ENCODE measurements at places on chromosomes 13 and 19. TPM values are rescaled to one million over a fixed set of nuclear protein-coding genes. Genes with fewer than 3 reads are reported as not detected.

DNA sequence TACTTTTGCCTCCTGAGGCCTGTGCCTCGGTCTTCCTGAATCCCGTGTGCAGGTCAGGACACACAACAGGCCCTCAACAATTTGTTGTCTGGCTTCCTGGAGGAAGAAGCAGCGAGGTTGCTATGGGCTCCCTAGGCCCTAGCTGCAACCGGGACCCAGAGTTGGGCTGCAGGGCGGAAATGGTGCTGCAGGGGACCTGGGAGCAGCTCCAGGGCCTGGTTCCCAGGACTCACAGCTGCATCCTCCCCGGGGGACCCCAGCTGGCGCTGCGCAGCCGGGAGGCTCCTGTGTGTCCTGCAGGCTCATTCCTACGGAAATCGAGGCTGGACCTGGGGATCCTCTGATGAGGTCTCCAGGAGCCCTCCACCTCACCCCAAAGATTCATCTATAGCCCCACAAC, 999 bp upstream of the TNFAIP8L1 start:
- DNase-seq: no peak

TSSK6 gene
- 6.6 TPM for total RNA-seq

GPR183 gene
- not detected for total RNA-seq

MED26 gene
- total RNA-seq: 12.9 TPM

CLDND2 gene
- 0.79 TPM for total RNA-seq

DNA sequence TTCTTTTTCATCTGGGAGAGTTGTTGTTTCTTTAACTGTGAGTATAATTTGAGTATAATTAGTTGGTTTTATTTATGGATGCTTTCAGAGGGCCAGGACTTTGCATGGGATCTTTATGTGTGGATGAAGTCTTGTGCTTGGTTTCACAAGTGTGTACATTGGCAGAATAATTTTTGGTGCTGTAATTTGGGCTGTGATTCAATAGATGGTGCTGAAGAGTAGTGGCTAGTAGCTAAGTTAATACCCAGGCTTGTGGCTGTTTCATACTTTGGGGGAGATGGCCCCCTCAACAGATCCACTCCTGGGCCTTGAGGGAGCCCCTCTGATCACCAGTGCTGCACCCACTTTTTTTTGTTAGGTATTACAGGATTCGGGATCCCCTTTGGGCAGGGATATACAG, 1142.4 kb downstream of the SLITRK1 start:
- peak; percentile 12 for DNase-seq

GIPR gene
- not detected for total RNA-seq

GRCh38 chr13:29648760-29649159, 53.3 kb upstream of the SLC7A1 start:
- DNase-seq: no peak

GRCh38 chr13:113904411-113904810, 40.5 kb upstream of the GAS6 start:
- DNase-seq: peak; percentile 75

DNA sequence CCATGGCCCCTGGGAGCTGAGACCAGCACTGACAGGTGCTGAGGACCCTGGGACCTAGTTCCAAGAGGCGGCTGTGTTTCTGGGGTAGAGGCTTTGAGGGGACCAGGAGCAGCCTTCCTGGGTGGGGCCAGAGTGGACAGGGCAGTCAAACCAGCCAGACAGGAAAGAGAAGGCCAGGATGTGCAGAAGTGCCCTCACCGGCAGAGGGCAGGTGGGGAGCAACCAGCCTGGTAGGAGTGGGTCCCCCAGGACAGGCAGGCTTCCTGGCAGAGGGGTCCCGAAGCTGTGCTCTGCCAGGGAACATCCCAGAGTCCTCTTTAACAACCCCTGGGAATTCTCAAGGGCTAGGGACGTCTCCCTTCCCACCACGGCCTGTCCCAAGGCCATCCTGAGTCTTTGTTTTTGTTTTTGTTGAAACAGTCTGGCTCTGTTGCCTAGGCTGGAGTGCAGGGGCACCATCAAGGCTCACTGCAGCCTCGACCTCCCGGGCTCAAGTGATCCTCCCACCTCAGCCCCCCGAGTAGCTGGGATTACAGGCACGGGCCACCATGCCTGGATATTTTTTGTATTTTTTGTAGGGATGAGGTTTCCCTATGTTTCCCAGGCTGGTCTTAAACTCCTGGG, 3.0 kb upstream of the HIPK4 start:
- peak; percentile 25 for DNase-seq

GRCh38 chr19:2150794-2151338, 500 bp downstream of the AP3D1 start:
- DNase-seq: peak; percentile 20

- DNase-seq: no peak
These were observed 6.9 kb upstream of the ZC3H13 start for GRCh38 chr13:46059405-46059804.

- no peak for DNase-seq
These were observed 269.5 kb upstream of the PCDH20 start for GRCh38 chr13:61684976-61685681.

DNA sequence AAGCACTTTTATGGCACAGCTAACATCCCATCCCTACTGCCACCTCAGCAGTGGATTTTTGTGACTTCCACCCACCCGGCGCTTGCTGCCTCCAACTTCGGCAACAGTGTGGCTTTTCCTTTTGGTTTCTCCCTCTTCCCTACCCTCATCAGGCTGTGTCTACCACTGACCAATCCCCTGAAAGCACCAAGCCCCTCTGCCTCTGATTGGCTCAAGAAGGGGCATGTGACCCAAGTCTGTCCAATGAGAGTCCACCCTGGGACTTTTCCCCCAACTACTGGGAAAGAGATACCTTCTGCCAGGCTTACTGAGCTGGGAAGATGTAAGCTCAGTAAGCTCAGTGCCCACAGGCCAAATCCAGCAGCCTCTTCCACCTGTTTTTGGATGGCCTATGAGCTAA, 5.8 kb downstream of the SMIM7 start:
- DNase-seq: peak; percentile 17

RYR1 gene
- total RNA-seq: 0.28 TPM

- DNase-seq: peak; percentile 98
These were observed 5.3 kb upstream of the GPR183 start for GRCh38 chr13:99312493-99312883.

CEACAM20 gene
- total RNA-seq: not detected

- DNase-seq: no peak
These were observed 1971.4 kb downstream of the OLFM4 start for GRCh38 chr13:55000043-55000442.

GRCh38 chr19:44689290-44690130, 9.4 kb upstream of the CEACAM16 start:
- peak; percentile 61 for DNase-seq

SLC5A5 gene
- not detected for total RNA-seq

GRCh38 chr13:22926748-22927400, 253.9 kb upstream of the SGCG start:
- no peak for DNase-seq

DNA sequence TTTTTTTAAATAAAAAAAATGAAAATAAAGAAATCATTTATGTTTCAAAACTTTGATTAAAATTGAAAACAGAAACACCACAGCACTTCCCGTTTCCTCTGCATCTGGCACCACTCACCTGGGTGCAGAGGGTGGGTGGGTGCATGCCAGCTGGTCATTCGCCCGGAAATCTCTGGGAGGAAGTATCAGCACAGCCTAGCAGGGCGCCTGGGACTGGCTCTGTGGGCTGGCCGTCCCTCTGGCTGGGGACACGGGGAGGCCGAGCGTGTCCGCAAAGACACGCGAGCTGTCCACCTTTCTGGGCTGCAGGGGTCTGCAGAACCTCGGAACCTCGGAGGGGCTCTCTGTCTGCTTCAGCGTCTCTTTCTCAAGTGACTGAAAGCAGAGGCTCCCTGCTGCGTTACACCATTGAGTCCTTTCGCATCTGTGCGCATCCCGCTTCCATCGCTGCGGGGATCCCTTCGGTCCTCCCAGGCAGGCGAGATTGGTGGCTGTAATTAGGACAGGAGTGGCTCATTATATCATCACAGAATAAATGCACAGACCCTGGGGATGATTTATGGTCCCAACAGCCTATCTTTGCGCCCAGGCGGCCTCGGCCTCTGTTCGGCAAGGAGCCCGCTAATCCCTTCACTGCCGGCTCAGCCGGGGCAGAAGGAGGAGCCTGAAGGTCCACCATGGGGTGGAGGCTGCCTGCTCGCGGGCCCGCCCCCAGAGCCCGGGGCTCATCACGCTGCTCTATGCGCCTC, 17.2 kb downstream of the CRTC1 start:
- peak; percentile 48 for DNase-seq

TBXA2R gene
- not detected for total RNA-seq

GRCh38 chr13:23656637-23657371, 86.6 kb downstream of the TNFRSF19 start:
- DNase-seq: no peak

DNA sequence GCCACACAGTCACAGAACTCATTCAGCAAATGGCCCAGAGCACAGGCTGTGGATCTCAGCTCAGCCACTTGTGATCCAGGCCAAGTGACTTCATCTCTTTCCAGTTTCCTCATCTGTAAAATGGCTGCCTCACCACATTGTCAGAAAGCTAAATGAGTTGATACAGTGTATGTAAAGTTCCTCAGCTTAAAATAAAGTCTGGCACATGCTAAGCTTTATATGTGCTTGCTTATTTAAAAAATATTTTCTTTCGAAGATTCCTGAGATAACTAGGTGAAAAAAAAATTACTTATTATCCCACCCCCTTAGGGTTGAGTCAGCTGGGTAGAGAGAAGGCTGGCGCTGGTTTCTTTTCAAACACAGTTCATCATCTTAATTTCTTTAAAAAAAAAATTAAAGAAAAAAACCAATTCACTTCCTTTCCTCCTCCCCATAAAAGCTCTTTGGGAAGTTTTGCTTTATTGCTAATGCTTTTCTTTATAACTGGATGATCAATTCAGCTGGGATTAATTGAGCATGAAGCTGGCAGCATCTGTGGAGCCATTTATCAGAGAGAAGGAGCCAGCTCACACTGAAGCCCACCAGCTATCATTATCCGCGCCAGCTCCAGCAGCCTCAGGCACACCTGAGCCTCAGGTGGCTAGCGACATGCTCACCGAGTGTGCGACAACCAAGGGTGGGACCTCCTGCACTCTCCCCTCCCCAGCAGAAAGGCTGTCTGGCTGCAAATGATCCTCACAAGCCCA, 354.9 kb downstream of the FOXO1 start:
- no peak for DNase-seq

GRCh38 chr19:36030264-36031148, 2.2 kb downstream of the CLIP3 start:
- peak; percentile 58 for DNase-seq

ZNF723 gene
- total RNA-seq: not detected

- DNase-seq: no peak
These were observed 5.3 kb downstream of the SIX5 start for GRCh38 chr19:45763691-45764294.

- DNase-seq: no peak
These were observed 726 bp upstream of the PEPD start for GRCh38 chr19:33522371-33522662.

RNF225 gene
- total RNA-seq: 0.98 TPM

- no peak for DNase-seq
These were observed 45.8 kb downstream of the TGDS start for GRCh38 chr13:94550062-94550738.

- DNase-seq: no peak
These were observed 1556.0 kb downstream of the EFNB2 start for GRCh38 chr13:104979281-104980030.

DNA sequence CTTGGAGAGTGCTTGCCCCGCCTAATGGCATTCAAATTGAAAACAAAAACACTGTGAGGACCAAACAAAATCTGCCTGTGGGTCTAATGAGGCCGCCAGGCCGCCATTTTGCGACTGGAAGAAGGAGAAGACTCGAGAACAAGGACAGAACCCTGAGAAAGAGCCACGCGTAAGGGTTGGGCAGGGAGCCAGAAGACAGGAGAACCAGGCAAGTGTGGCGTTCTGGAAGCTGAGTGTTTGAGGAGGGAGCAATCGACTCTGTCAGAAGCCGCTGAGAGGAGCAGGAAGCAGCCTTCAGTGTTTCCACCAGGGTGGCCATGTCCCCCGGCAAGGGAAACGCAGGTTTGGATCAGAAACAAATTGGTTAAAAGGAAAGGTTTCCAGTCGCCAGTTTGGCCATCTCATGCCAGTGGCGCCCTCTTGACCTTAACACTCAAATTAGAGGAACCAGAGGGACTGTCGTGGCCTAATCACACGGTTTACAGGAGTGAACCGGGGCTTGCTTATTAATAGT, 10.2 kb upstream of the PTOV1 start:
- DNase-seq: no peak
